Upper lobe of left lung (tissue), 6 donors: ENCODE measurements at places on chromosomes 5 and 9. TPM values are rescaled to one million over a fixed set of nuclear protein-coding genes. Genes with fewer than 3 reads are reported as not detected.

Gene STX17
- total RNA-seq: 29.6 TPM

Gene SEC61B
- total RNA-seq: 126 TPM

Gene ZBED3
- total RNA-seq: 8.1 TPM

Gene SEMA6A
- total RNA-seq: 66.5 TPM

Gene PCA3
- total RNA-seq: not detected

Gene F2RL1
- 8.3 TPM for total RNA-seq

- no peaks in the 10 kb centered on the region for H3K4me1 ChIP-seq
- DNase-seq: no peak
- no peaks in the 10 kb centered on the region for H3K36me3 ChIP-seq
- H3K4me3 ChIP-seq: no peak overlapping the region
- H3K27ac ChIP-seq: no peak overlapping the region
Measured at GRCh38 chr5:173192561-173192960, 42.4 kb downstream of the NKX2-5 start.

GRCh38 chr5:150397146-150397781 is 15.4 kb downstream of the CD74 start:
- no peak for DNase-seq
- peaks cover 26% of the 10 kb centered on the region for H3K36me3 ChIP-seq
- H3K27ac ChIP-seq: no peak overlapping the region
- no peak overlapping the region for H3K4me3 ChIP-seq
- no peaks in the 10 kb centered on the region for H3K27me3 ChIP-seq
- no peaks in the 10 kb centered on the region for H3K4me1 ChIP-seq

DNA sequence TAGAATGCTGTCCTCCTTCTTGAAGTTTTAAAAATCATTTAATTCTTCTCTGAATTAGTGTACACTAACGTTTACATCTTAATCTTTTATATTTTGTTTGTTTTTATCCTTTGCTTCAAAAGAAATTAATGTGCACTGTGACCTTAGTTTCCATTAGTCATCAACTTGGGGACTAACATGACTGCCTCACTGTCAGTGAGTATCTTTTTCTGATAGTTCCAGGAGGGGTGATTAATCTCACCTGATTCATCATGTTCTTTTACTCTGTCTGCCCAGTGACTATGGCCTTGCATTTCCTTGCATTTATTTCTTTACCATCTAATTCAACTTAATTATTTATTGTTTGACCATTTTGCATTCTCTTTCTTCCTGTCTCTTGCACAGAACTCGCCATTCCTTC is 33.4 kb upstream of the NR3C1 start:
- no peak for DNase-seq
- H3K27ac ChIP-seq: no peak overlapping the region
- no peaks in the 10 kb centered on the region for H3K36me3 ChIP-seq
- no peak overlapping the region for H3K4me3 ChIP-seq
- no peaks in the 10 kb centered on the region for H3K27me3 ChIP-seq

GRCh38 chr5:16486711-16487111 is 21.1 kb upstream of the ZNF622 start:
- H3K4me1 ChIP-seq: no peaks in the 10 kb centered on the region
- no peaks in the 10 kb centered on the region for H3K27me3 ChIP-seq
- H3K4me3 ChIP-seq: no peak overlapping the region
- no peak overlapping the region for H3K27ac ChIP-seq
- no peaks in the 10 kb centered on the region for H3K36me3 ChIP-seq

DNA sequence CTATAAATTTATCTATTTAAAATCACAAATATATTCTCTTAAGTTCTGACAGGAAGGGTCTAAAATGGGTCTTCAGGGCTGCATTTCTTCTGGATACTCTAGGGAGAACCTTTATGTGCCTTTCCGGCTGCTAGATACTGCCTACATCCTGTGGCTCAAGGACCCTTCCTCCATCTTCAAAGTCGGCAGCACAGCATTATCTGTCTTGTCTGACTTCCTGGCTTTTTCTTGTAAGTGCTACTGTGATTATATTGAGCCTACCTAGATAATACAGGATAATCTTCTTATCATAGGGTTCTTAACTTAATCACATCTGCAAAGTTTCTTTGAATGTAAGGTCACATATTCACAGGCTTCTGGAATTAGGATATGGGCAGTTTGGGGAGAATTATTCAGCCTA is 943.8 kb upstream of the TYRP1 start:
- no peaks in the 10 kb centered on the region for H3K27me3 ChIP-seq
- H3K4me3 ChIP-seq: no peak overlapping the region
- no peaks in the 10 kb centered on the region for H3K36me3 ChIP-seq
- DNase-seq: no peak

GRCh38 chr9:135815830-135816650 is 91.3 kb downstream of the CAMSAP1 start:
- DNase-seq: no peak
- H3K36me3 ChIP-seq: peaks cover 94% of the 10 kb centered on the region
- H3K4me3 ChIP-seq: no peak overlapping the region
- H3K27ac ChIP-seq: no peak overlapping the region
- no peaks in the 10 kb centered on the region for H3K27me3 ChIP-seq

DNA sequence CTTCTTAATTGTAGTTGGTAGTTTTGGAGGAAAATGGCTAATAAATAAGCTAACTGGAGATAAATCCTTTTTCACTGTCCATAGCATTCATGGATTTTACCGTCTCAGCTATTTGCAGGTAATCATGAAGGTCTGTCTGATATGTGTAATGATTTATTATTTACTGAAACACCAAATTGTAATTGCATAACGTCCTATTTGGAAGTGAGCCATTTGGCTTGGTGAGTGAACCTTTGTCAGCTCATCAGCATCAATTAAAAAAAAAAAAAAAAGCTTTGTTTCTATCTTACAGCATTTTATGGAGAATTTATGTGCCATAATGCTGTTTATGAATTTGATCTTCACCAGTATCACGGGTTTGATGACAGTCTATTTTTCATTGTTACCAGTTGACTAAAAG is 20.2 kb downstream of the RECK start:
- no peaks in the 10 kb centered on the region for H3K36me3 ChIP-seq
- no peak for DNase-seq
- no peaks in the 10 kb centered on the region for H3K4me1 ChIP-seq
- H3K27ac ChIP-seq: no peak overlapping the region
- H3K27me3 ChIP-seq: no peaks in the 10 kb centered on the region

GRCh38 chr9:85746309-85746708 is 4.6 kb upstream of the AGTPBP1 start:
- no peak overlapping the region for H3K4me3 ChIP-seq
- H3K27me3 ChIP-seq: no peaks in the 10 kb centered on the region
- H3K27ac ChIP-seq: no peak overlapping the region
- H3K36me3 ChIP-seq: no peaks in the 10 kb centered on the region

- H3K4me3 ChIP-seq: no peak overlapping the region
- H3K36me3 ChIP-seq: no peaks in the 10 kb centered on the region
- no peak for DNase-seq
- no peaks in the 10 kb centered on the region for H3K4me1 ChIP-seq
- H3K27ac ChIP-seq: no peak overlapping the region
- H3K27me3 ChIP-seq: no peaks in the 10 kb centered on the region
Measured at GRCh38 chr9:99050292-99050911, 54.5 kb upstream of the TGFBR1 start.

- peaks cover 26% of the 10 kb centered on the region for H3K4me1 ChIP-seq
- H3K4me3 ChIP-seq: no peak overlapping the region
- no peaks in the 10 kb centered on the region for H3K27me3 ChIP-seq
- H3K36me3 ChIP-seq: no peaks in the 10 kb centered on the region
- DNase-seq: no peak
Measured at GRCh38 chr5:140225396-140225795, 50.4 kb downstream of the CYSTM1 start.

- DNase-seq: no peak
- H3K4me3 ChIP-seq: no peak overlapping the region
- H3K4me1 ChIP-seq: no peaks in the 10 kb centered on the region
- H3K27ac ChIP-seq: no peak overlapping the region
- H3K36me3 ChIP-seq: no peaks in the 10 kb centered on the region
Measured at GRCh38 chr9:108617676-108618075, 238.1 kb downstream of the ACTL7B start.

GRCh38 chr9:98359569-98359968 is 104.1 kb upstream of the TBC1D2 start:
- DNase-seq: peak; percentile 39
- no peak overlapping the region for H3K4me3 ChIP-seq
- H3K27me3 ChIP-seq: no peaks in the 10 kb centered on the region

DNA sequence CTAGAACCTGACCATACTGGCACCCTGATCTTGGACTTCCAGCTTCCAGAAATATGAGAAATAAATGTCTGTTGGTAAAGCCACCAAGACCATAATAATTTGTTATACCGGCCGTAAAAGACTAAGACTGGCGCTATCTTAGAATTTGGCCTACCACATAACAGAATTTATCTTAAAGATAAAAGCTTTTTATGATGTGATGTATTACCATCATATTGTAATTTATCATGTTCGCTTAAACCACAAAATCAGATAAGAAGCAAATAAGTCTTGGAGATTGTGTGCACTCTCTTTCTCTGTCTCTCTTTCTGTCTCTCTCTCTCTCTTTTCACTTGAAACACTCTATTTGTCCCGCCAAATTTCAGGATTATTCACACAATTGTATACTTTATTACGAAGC is 35.6 kb downstream of the FST start:
- H3K4me1 ChIP-seq: no peaks in the 10 kb centered on the region
- H3K4me3 ChIP-seq: no peak overlapping the region
- H3K27ac ChIP-seq: no peak overlapping the region
- H3K36me3 ChIP-seq: no peaks in the 10 kb centered on the region
- H3K27me3 ChIP-seq: no peaks in the 10 kb centered on the region

GRCh38 chr5:148750614-148751013 is 75.8 kb upstream of the ADRB2 start:
- no peak overlapping the region for H3K4me3 ChIP-seq
- H3K27me3 ChIP-seq: no peaks in the 10 kb centered on the region
- H3K36me3 ChIP-seq: no peaks in the 10 kb centered on the region
- H3K4me1 ChIP-seq: no peaks in the 10 kb centered on the region
- DNase-seq: peak; percentile 41

- no peaks in the 10 kb centered on the region for H3K36me3 ChIP-seq
- H3K4me3 ChIP-seq: no peak overlapping the region
Measured at GRCh38 chr9:89519366-89519805, 21.5 kb upstream of the SEMA4D start.

DNA sequence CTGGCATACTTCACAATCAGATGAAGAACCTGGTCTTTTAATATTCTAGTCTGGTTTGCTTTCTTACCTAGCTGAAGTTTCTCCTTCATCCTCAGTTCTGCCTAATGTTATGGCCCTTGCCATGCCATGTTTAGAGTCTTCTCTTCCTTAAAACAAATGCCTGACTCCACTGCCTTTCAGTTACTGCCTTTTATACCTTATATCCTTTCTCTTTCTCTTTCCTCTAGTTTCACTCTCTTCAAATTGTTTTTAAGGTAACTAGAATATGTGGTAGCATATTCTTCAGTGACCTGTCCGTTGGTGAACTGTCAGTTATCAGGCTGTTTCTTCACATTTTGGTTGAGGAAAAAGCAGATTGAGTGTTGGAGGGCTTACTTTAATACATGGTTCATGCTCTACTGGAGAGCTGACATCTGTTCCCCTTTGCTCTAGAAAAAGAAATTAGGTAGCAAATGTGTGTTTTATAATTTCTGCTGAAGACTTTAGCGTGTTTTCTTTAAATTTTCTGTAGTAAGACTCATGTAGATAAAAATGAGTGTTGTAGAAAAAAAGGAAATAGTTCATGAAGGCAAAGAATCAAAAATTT is 103.8 kb downstream of the DMXL1 start:
- H3K4me1 ChIP-seq: no peaks in the 10 kb centered on the region
- no peak for DNase-seq
- H3K27me3 ChIP-seq: no peaks in the 10 kb centered on the region
- H3K36me3 ChIP-seq: no peaks in the 10 kb centered on the region
- no peak overlapping the region for H3K4me3 ChIP-seq

DNA sequence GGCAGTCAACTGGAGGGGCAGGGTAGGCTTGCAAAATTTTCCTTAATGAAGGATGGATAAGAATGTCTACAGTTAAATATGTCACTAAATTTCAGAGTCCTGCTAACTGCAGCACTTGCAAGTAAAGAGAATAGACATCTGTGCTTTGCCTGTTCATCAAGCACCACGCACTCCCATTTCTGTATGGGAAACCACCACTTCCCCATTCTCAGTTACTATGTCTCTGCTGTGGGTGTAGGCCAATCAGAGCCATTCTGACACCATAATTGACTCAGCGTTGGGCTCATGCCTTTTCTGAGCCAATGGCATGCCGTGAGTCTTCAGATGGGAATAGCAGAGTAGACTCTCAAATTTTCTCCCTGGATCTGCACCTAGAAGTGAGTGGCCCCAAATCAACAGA is 247.5 kb downstream of the GABRB2 start:
- no peak overlapping the region for H3K4me3 ChIP-seq
- H3K4me1 ChIP-seq: no peaks in the 10 kb centered on the region
- no peaks in the 10 kb centered on the region for H3K27me3 ChIP-seq
- no peaks in the 10 kb centered on the region for H3K36me3 ChIP-seq
- DNase-seq: no peak

DNA sequence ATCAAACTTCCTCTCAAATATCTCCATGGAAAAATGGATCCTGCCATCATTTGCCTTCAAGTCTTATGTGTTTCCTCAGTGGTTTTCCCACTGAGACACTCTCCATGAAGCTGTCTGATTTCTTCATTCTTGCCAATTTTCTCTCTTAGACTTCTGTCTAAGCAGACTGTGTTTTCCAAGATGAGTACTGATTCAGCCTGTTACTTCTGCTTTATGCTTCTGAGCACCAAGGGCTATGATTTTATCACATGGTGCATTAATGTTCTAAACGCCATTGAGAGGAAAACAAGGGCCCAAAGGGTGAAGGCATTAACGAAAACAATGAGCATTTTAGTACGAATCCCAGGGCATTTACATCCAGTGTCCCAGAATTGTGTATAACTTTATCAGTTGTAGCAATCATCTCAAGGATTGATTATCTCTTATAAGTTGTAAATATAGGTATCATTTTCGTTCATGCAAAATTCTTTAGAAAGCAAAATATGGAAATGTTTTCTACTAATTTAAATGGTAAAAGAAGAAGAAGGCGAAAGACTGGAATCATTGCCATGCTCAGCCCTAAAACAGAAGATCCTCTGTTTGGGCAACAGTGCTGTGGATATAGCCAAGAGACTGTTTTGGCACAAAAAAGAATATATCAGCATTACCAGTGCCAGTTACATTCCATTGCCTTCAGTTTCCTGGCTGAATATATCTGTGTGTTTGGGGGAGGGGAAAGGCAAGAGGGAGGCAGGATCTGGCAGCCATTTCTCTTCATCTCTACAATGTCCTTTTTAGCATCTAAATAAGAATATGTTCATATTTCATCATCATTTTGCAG is 537.6 kb downstream of the ANXA1 start:
- no peaks in the 10 kb centered on the region for H3K36me3 ChIP-seq
- DNase-seq: no peak
- no peak overlapping the region for H3K27ac ChIP-seq
